Activated CD4-positive, alpha-beta T cell treated with anti-CD3 and anti-CD28 coated beads for 36 hours (primary cell): ENCODE measurements at places on chromosomes 5 and 9.

DNA sequence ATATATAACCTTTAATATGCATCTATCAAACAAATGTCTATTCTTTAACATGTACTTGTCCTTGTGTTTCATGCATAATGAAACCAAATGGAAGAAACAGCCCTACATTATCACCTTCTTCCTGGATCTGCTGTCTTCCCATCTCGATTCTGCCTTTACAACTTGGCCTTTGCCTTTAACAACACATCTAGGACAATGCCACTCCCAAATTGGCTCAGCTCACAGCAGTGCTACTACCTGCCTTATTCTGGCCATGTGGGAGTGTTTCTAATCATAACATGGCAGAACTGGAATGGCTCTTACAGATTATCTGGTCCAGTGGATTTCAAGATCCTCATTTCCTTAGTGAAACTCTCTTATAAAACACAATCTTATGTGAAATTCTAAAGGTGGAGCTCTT, 176.5 kb downstream of the CARTPT start:
- DNase-seq, result no peak

DNA sequence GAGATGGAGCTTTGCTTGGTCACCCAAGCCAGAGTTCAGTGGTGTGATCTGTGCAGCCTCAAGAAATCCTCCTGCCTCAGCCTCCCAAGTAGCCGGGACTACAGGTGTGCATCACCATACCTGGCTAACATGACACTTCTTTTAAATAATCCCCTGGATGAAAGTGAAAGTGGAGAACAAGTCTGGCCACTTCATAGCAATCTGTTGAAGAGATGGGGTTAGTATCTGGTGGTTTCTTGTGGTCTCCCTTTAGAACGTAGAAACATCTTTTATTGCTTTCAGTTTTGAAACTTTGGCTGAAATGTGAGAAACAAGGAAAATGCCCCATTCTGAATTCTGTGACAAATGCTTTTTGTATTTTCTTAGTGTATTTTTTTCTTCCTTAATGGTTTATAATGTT, 452.5 kb upstream of the RIOK2 start:
- DNase-seq, result no peak

GRCh38 chr5:126043688-126044087, 379.5 kb upstream of the GRAMD2B start:
- DNase-seq, result no peak

- DNase-seq, result no peak
Measured at GRCh38 chr9:36046923-36047322, 10.2 kb downstream of the RECK start.

DNA sequence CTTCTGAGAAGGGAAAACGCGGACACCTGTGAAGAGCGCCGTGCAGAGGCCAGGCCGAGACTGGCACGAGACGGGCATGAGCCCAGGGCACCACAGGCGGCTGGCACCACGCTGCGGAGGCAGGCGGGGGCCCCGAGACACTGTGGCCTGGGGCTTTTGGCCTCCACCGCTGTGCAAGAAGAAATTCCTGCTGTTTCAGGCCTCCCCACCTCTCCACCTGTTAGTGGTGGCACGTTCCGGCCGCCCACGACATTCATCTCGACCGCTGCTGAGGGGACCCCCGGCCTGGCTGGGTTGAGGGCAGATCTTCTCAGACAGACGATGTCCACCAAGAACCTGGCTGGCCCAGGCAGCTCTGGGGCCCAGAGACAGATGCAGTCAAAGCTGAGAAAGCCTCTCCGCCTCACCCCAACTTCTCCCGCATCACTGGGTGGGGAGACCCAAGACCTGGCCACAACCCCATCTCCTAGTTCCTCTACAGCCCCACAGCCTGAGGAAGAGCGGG, 11.5 kb downstream of the NACC2 start:
- no peak for DNase-seq

DNA sequence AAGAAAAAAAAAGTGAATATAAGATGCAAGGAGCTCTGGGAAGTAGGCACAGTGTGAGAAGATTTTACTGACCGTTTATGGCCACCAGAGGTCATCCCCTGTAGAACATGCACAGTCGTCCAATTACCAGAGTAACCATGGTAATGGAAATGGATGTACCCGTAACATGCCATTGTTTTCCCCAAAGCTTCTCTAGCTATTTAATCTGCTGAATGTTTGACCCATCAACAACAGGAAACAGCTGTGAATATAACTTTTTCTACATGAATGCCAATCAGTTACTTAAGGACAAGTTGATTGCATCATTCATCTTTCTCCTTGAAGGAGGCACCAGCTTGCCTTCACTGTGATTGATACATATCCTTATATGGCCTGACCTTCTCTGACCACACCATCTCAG, 1967.0 kb upstream of the CDH9 start:
- DNase-seq, result no peak
